ENCODE measurements at places on chromosomes 2 and 18. TPM values are rescaled to one million over a fixed set of nuclear protein-coding genes. Genes with fewer than 3 reads are reported as not detected.

Gene REEP1
- total RNA-seq = 0.15 TPM

Gene DYNAP
- total RNA-seq = not detected

Gene CRYGC
- total RNA-seq = not detected

Gene DHRS9
- total RNA-seq = not detected

Gene CCDC74B
- 4.8 TPM for total RNA-seq

Gene GIGYF2
- total RNA-seq = 54.5 TPM

Gene LOXHD1
- total RNA-seq = not detected

Gene GFPT1
- 43.2 TPM for total RNA-seq

Gene CHST9
- total RNA-seq = not detected
